GM23338 (cell line): ENCODE measurements at places on chromosomes 11 and 22.

GRCh38 chr11:21372672-21373071 lies 703.3 kb downstream of the NELL1 start:
- DNase-seq: no peak

- DNase-seq: no peak
Measured at GRCh38 chr22:48581205-48581766, 1246.4 kb downstream of the BRD1 start.

- DNase-seq: no peak
Measured at GRCh38 chr11:129639300-129639699, 176.3 kb upstream of the TMEM45B start.

DNA sequence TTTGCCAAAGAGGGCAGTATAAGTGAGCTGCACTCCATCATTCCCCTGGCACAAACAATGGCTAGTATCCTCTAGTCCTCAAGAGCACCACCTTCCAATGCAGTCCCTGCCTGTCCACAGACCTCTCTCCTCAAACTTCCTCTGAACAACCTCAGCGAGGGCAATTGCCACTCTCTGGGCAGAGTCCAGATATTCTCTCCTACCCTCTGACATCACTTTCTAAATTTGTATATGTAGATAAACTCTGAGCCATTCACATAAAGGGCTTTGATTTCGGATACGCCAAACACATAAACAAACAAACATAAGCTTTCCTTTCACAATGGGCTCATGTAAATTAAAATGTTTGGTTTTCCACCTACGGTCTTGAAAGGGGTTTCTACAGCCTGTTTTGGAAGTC lies 3.0 kb upstream of the SLC43A3 start:
- DNase-seq: no peak

GRCh38 chr11:131463649-131464425 lies 93.4 kb downstream of the NTM start:
- DNase-seq: no peak

DNA sequence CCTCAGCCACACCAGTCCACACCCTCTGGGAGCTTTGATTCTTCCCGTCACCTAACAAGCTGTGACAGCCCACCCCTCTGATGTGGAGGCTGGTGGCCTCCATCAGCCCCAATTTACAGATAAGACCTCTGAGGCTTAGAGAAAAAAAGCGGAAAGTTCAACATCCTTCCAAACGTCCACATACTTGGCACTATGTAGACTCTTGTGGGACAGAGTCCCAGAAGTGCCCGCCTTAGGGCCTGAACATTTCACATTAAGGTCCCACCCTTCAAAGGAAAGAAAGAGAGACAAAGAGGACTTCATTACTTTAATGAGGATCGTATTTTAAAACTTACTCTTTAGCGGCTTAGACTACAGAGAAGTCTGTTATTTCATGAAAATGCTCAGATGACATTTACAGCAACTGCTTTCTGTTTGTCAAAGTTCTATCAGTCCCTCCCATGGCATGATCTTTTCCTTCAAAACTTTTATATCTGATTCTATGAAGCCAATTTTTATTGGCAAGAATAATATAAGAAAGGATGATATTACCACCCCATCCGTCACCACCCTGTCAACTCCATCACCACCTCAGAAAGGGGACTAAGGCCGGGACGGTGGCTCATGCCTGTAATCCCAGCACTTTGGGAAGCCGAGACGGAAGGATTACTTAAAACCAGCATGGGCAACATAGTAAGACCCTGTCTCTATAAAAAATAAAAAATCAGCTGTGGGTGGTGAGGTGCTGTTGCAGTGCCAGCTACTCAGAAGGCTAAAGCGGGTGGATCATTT lies 15.7 kb upstream of the SCGB1A1 start:
- DNase-seq: no peak

DNA sequence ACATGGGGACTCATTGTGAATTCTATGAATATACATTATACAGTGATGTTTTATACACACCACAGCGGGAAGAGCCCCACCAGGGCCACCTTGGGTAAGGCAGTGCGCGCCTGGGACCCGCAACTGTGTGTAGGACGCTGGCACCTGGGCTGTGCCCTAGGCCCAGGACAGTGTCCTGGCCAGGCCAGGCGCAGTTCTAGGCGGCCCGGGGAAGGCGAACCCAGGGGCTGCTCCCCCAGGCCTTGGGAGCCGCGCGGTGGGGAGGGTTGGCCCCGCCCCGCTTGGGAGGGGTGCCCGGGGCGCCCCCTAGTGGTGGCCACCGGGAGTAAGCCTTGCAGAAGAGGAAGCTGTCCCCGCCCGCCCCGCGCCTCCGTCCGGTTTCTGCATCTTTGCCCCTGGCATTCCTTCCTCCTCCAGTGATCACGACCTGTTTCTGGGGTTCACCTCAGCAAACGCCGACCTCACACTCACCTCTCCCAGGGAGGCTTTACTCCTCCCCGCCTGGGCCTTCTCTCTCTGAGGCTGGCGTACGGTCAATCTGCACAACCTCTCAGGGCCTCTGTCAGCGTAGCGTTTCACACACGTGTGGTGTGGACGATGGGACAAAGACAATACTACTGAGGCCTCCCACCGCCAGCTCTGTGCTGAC lies 9.5 kb upstream of the EHD1 start:
- peak; percentile 91 for DNase-seq

DNA sequence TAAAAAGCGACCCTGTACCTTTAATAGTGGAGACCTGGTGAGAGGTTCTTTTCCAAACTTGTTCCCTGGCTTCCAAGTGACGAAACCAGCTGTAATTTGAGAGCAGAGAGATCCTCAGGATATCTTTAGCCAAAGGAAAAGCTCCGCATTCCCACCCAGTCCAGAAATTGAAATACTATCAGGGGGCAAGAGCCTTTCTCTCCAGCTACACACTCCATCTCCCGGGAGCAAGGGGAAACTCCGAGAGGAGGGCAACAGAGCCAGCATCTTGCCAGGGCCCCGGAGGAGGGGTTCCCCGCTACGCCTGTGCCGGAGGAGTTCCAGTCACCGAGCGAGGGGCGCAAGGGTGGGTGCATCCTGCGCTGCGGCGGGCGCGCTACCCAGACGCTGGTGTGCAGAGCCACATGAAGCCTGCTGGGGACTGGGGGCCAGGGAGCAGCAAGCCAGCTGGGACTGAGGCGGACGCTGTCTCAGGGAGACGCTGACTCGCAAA lies at the start of gene FIBIN:
TSS of gene FIBIN (plus strand) at position 148 of the 493 bp plus-strand sequence. CDS start 415 bp downstream, outside the sequence.
- peak; percentile 57 for DNase-seq

DNA sequence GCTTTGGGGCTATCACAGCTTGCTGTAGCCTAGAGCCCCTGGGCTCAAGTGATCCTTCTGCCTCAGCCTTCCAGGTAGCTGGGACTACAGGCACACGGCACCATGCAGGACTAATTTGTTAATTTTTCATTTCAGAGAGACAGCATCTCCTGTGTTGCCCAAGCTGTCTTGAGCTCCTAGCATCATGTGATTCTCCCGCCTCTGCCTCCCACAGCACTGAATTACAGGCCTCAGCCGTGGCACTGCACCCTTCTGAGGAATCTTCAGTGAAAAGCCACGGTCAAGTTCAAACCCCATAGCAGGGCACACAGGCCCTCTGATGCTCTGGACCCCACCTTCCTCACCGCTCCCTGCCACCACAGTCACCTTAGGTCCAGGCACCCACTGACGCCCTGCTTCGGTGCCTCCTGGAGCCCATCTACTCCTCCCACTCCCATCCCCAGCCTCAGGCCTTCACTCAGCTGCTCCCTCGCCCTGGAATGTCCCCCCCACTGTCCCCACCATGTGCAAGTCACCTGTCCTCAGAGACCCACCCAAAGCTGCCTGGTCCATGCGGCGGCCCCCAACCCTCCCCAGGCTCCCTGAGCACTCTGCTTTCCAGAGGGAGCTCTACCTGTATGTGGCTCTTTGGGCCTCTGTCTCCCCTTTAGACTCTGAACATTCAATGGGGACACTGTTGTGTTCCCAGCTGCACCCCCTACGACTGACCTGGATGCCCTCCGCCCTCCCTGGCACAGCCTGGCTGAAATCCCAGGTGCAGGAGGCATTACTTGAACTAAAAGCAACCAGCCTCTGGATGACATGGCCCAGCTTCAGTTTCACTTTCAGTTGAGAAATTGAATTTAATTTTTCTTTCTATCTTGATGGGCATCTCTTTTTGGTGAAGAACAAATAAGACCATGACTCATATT lies 1.6 kb downstream of the APOL2 start:
- DNase-seq: no peak

DNA sequence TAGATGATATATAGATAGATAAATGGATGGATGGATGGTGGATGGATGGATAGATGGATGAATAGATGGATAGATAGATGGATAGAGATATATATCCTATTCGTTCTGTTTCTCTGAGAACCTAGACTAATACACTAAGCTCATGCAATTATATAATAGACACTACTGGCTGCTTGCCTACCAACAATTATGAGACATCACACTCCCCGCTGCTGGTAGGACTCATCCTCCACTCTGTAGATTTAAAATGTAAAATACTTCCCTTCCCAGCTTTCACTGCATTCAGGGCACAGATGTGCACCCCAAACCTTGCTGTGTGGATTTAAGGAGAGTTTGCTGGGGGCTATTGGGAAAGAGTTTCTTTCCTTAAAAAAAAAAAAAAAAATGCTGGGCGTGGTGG lies 28.3 kb upstream of the RCN1 start:
- DNase-seq: no peak

DNA sequence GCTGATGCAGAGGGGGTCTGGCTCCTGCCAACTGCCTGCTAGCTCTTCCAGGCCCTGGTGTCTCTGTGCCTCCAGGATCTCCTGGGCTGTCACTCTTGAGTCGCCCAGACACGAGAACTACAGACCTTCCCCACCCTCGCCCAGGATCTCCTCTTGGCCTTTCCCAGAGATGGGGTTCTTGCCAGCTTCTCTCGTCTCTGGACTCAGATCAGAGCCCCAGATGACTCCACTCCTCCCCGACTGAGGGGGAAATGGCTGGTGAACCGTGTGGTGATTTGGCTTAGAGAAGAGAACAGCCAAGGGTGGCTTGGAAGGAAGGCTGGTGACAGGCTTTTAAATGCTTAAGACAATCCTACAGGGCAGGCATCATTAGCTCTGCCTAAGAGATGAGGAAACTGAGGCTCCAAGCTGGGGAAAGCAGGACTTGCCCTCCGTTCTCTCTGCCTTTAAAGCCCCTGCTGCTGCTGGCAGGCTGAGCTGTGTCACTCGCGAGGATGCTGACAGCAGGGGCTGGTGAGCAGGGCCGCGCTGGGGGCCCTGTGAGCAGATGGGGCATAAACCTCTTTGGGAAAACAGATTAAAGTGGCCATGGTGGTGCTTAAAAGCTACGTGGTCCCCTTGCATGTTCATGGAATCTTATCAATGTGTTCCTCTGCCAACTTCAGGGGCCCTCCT lies 90.3 kb upstream of the THY1 start:
- no peak for DNase-seq

- no peak for DNase-seq
Measured at GRCh38 chr11:11306855-11307254, 46.2 kb downstream of the CSNK2A3 start.

DNA sequence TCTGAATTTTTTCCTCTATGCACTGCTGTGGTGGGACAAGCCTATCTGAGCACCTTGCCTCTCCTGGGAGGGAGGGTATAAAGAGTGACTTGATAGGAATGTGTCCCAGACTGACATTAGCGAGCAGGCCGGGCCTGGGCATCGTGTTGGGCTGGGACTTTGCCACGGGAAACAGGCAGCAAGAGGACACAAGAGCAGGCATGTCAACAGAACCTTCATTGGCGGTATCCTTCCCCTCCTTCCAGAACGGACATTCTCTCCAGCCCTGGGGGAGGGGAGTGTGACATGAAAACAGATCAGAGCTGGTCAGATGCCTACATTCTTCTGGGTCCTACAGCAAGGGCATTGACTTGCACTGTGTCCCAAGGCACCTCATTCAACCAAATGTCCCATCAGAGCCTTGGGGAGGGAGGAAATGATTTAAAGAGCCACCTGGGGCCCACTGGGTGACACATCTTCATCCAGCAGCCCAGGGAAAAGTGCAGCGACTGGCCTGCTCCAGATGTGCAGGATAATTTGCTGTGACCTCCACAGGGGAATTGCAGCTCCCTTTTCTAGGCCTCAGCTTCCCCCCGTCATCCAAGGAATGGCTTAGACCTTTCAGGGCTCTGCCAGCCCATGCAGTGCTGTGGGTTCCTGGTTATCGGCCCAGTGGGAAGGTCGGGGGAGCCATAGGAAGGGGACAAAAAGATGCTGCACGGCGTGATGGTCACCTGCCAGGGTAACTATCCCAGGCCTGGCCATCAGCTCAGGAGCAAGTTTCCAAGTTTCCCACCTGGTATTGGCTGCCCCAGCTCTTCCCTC lies 21.8 kb upstream of the UVRAG start:
- DNase-seq: no peak

- DNase-seq: no peak
Measured at GRCh38 chr22:35888181-35888870, 140.3 kb downstream of the RBFOX2 start.

- peak; percentile 69 for DNase-seq
Measured at GRCh38 chr11:2929950-2930703, 907 bp upstream of the PHLDA2 start.

DNA sequence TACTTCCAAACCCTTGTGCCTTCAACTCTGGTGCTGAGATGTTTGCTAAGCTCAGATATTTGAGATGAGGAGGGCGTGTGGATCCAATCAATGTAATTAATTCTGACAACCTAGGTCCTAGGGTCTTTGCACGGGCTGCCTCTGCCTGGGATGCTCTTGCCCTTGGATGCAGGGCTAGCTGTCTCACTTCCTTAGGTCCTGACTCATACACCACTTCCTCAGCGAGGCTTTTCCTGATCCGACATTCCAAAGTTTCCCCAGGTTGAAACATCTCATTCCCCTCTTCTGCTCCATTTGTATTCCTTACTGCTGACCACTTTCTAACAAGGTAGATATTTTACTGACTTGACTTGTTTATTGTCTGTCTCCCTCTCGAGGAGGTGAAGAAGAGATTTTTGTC lies 43.0 kb upstream of the NTM start:
- no peak for DNase-seq

- no peak for DNase-seq
Measured at GRCh38 chr11:73972620-73973449, 9.8 kb downstream of the UCP2 start.

DNA sequence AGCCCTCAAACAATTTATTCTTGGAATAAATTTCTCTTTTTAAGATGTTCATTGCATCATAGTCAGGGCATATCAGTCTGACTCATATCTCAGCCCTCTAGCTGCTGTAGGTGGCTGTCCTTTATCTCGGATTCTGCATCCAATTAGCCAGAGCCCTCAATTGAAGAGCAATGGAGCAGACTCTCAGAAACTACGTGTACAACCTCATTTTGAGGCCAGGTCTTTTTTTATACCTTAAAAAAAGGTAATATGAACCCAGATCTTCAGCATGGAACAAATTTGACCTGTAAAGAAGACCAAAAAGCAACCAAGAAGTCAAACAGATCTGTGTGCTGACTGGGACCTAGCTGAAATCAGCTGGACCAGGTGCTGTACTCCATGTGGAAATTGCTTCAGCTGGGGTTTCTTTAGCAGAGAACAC lies 8.7 kb downstream of the OR52A5 start:
- DNase-seq: no peak

GRCh38 chr11:102722821-102723220 lies 1.9 kb downstream of the MMP8 start:
- DNase-seq: no peak

GRCh38 chr22:50683086-50683993 lies 10.7 kb downstream of the SHANK3 start:
- no peak for DNase-seq

- DNase-seq: peak; percentile 92
Measured at GRCh38 chr11:2945031-2945756, 16.0 kb upstream of the PHLDA2 start.
